ENCODE measurements at places on chromosomes 1 and 21.

DNA sequence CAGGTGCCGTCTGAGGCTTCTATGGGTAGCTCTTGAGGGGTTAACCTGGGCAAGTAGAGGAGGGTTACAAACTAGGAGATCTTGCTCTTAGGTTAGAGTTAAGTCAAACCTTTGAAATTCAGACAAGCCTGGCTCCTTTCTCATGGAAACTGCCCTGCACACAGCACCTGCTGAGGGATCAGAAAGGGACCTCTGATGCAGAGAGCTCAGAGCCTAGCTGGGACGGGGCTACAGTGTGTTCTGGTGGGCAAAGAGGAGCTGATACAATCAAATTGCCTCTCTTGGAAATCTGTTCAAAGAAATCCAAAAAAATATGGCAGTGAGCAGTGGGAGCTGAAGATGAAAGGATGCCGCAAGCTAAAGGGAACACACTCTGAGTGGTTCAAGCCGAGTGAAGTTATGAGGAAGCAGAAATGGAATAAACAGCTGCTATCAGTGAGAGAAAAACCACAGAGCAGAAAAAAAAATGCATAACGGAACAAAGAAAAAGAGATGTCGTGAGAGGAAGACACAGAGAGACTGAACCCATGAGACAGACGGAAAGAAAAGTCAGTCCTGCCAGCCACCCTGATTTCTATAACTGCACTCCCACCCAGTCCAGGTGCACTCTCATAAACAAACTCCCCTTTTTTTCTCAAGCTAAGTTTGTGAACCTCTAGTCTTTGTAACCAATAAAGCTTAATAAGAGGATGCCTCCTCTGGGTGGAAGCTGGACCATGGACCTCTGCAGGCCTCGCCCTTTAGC, 26.6 kb downstream of the PAFAH2 start:
- no peak for DNase-seq

DNA sequence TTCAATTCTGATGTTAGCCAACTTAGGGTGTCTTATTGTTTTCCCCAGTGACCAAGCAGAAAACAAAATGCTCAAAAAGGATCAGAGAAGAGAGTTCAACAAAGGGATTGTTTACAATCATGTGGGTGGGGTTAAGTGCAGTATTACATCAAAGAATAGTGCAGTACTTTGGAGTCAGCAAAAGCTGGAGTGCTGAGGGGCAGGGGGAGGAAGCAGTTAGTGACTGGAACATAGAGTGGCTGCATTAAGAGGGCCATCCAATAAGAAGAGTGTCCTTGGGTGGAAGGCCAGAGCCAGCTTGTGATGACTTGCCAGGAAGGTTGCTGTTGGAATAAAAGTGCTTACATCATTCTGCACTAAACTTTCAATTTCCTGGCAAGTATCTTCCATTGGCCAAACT, 175.5 kb downstream of the CYYR1 start:
- DNase-seq = no peak

DNA sequence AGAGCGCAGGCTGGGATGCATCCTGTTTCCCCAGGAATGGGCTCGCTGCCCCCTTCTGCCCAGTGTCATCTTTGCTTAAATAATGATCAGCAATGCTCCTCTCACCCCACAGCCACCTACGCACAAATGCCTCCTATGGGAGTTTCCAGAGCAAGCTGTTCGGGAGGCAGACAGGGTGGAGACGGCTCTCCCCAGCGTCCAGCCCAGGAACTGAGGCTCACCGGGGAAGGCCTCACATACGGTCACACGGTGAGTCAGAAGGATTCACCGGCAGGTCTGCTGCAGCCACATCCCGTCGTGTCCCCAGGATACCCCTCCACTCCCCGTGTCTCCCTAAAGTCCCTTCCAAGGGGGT, 40.3 kb upstream of the RUNX3 start:
- DNase-seq = no peak

DNA sequence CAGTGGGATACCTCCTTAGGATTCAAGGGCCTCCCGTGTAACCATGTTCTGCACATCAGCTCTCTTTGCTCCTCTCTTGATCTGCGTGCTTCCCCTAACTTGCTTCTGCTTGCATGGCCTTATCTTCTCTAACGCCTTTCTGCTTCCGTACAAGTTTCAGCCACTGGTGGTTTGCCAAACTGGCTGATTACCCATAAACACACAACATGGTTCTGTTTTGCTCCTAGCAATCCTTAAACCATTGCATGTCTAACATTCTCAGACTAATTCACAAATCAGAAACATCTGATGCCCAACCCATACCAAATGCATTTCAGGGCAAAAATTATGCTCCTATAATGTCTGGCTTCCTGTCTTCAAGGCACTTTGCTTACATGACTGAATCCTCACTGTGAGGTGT, 166.4 kb downstream of the PBX1 start:
- DNase-seq = no peak

DNA sequence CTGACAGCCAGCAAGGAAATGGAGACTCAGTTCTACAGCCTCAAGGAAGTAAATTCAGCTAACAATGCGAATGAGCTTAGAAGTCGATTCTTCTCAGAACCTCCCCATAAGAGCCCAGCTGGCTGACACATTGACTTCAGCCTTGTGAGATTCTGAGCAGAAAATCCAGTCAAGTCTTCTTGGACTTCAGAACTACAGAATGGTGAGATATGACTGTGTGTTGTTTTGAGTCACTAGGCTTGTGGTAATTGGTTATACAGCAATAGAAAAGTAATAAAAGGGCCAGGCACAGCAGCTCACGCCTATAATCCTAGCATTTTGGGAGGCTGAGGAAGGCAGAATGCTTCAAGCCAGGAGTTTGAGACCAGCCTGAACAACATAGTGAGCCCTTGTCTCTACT, 161.8 kb upstream of the IVNS1ABP start:
- DNase-seq = no peak

- no peak for DNase-seq
These were observed 277.6 kb downstream of the PLPP3 start for GRCh38 chr1:56301791-56302190.

GRCh38 chr1:201309416-201309815, 26.1 kb downstream of the PKP1 start:
- no peak for DNase-seq

GRCh38 chr1:167934426-167935215, 1.9 kb upstream of the DCAF6 start:
- DNase-seq = no peak

- no peak for DNase-seq
These were observed 468.1 kb upstream of the PTBP2 start for GRCh38 chr1:96253246-96254035.

Measured in activated CD8-positive, alpha-beta memory T cell treated with anti-CD3 and anti-CD28 coated beads, Interleukin-2, amount 50 U/mL, for 4 hours (primary cell).